ENCODE measurements at places on chromosomes 5 and 9.

GRCh38 chr5:34831303-34831702 is 7.7 kb upstream of the TTC23L start:
- DNase-seq = no peak

DNA sequence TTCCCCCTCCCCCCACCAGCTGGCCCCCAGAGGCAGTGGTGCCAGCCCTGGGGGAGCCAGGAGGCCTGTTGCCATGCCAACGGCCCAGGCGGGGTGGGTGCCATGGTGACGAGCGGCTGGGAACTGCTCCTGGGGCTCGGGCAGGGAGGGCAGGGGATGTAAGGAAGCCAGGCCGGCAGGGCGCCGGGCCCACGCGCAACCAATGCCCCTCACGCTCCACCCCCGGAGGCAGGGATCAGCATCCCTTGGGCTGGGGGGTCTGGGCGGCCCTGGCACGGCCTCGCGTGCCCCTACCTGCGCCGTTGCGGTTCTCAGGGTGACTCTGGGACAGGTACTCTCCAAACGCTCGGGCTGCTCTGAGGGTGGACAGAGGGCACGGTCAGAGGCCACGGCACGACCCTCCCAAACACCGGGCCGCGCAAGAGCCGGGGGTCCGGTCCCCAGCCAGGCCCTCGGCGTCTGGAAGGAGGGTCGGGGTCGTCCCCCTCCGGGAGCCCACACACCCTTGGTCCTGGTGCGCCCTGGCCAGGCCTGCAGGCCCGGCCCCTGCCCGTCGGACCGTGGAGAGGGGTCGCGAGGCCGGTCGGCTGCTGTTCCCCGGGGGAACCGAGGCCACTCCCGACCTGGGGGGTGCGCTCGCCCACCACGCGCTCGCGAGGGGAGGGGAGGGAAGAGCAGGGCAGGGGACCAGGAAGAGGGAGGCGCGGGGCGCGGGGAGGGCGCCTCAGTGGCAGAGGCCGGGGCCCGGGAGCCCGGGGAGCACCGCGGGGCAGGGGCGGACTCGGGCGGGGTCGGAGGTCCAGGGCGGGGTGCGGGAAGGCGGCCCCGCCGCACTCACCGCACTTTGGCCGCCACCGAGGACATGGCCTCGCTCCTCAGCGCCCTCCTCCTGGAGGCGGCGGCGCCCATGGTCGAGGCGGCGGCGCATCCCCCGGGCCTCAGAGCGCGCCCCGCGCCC is 661 bp downstream of the NSMF start:
- DNase-seq = no peak

DNA sequence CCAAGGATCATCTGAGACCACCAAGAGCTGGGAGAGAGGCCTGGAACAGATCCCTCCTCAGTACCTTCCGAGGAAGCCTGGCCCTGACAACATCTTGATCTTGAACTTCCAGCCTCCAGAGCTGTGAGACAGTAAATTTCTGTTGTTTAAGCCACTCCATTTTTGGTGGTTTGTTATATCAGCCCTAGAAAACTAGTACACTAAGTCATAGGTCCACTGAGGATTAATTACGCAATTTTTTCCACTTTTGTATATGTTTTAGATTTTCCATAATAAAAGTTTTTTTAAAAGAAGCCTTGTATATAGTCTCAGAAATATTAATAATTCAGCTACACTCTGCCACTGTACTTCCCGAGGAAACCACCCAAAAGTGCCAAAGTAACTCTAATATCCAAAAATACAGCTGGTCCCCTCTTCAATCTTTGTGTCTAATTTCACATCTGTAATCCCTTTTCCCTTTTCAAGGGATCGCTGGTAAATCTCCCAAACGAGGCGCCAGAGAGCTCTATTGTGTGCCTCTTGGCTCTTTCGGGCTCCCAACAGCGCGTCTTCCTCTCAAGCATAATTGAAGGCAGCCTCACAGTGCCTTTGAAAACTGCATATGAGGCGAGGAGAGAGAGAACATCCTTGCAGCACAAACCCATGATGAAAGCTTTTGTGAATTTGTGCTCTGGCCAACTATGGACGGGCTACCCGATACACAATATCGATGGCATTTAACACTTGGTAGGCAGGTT is 32.7 kb downstream of the PRUNE2 start:
- DNase-seq = no peak

GRCh38 chr9:111016426-111017045 is 21.7 kb downstream of the LPAR1 start:
- no peak for DNase-seq

- DNase-seq = no peak
Measured at GRCh38 chr5:14948383-14948782, 76.8 kb upstream of the ANKH start.

DNA sequence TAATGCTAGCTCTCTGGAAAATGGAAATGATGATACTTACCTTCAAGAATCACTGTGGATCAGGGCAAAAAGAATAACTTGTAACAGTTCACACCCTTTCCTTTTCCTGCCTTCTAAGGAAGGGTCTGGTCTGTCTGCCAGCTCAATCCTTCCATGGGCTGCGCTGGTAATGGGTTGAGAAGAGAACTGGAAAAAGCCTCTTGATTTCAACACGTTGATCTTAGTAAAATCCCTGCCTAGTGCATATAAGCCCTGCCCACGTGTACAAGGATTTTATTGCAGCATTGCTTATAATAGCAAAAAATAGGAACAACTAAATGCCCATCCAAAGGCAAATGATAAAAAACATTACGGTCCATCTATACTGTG is 20.5 kb downstream of the C1QTNF2 start:
- DNase-seq = no peak

DNA sequence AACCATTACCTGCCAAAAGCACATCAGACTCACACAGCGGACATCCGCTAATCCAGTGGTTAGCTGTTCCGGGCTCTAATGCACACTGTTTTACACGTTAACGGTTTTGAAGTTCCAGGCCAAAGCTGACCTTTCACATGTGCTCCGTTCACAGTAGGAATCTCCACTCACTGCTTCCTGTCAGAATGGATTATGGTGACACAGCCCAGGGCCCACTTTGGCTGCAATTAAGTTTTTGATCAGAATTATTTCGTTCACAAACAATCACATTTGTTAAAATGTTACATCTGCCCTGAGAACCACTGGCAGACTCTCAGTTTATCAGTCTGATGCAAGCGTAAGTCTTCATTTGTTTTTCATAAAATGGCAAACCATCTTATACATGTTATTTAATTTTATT is 30.2 kb upstream of the CATSPER3 start:
- no peak for DNase-seq

GRCh38 chr9:109230277-109230676 is 63.2 kb upstream of the FRRS1L start:
- no peak for DNase-seq

DNA sequence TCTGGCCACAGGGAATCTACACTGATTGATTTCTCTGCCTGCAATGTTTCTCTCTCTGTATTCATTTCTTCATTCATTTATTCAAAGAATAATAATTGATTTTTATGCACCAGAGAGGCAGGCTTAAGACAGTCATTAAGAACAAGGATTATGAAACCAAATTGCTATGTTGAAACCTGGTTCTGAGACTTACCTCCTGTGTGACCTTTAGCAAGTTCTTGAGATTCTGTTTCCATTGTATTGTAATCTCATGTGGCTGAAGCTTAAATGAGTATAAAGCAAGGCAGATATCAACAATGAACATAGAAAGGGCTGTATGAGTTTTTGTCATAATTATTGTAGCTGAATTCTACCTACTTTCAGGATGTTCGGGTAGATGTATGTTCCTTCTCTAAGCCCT is 129.6 kb upstream of the GRIA1 start:
- no peak for DNase-seq

GRCh38 chr5:54882841-54883240 is 102.6 kb downstream of the ESM1 start:
- no peak for DNase-seq

GRCh38 chr5:139709582-139710318 is 61.6 kb downstream of the CXXC5 start:
- DNase-seq = no peak

- DNase-seq = peak; percentile 52
Measured at GRCh38 chr5:154811653-154812465, 38.5 kb downstream of the FAXDC2 start.

DNA sequence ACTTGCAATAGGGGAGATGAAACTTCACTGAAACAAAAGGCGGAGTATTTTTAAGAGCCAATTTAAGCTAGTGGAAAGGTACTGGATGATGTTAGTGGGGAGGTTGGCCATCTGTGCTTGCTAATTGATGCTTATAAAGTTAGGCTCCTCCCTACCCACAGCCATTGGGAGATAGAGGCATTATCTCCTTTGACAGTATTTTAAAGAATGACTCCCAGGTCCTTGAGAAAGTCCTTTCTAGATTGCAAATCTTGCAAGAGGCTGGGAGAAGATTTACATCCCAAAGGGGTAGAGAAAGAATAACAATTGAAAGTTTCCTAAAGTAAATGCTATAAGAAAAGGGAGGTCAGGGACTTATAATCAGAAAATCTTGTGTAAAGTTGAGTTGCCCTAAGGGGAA is 282.6 kb downstream of the BRINP1 start:
- DNase-seq = no peak

DNA sequence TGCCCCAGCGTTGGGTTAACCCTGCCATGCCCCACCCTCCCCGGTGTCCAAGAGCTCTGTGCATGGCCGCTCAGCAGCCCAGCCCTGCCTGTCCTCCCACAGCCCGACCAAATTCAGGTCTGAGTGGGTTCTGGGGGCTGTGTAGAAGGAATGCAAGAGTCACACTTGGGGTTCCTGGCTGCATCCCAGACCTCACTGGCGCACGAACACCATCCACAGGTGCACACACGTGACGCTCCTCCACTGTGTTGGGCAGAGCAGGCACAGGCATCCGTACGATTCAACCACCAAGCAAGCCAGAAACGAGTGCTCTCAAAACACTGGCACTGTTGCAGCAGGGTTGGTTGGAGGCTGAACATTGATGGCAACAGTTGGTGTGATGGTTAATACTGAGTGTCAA is 93.9 kb downstream of the OLFM1 start:
- no peak for DNase-seq

- DNase-seq = no peak
Measured at GRCh38 chr5:139014726-139015125, 139.6 kb upstream of the LRRTM2 start.

DNA sequence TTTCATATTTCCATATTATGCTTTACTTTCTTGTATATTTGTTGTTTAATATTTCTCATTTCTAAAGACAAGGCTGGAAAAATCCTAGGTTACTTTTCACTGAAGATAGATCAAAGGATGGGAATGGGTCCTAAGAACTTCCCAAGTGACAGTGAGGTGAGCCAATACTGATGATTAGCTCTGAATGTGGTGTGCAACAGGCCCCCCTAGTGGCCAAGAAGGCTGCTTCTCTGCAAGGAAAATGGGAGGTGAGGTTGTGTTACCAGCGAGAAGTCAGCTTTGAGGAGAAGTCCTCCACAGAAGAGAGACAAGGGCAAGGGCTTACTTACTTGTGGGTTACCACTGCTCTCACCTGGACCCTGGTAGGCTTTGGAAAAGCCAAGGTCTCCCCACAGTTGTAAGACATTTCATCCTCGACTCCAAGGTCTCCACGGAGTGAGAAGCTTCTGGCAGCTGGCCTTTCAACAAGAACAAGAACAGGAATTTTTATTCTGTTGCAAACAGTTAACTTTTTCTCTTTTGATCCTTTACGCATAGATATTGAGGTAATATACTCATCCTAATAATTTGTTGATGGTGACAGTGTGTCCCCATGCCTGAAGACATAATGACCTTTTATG is 69.9 kb downstream of the MAMDC2 start:
- DNase-seq = no peak

- DNase-seq = no peak
Measured at GRCh38 chr9:137564817-137565411, 13.2 kb downstream of the MRPL41 start.

GRCh38 chr5:39691993-39692392 is 267.2 kb upstream of the DAB2 start:
- no peak for DNase-seq

- DNase-seq = no peak
Measured at GRCh38 chr5:176560364-176560763, 11.2 kb downstream of the CDHR2 start.

DNA sequence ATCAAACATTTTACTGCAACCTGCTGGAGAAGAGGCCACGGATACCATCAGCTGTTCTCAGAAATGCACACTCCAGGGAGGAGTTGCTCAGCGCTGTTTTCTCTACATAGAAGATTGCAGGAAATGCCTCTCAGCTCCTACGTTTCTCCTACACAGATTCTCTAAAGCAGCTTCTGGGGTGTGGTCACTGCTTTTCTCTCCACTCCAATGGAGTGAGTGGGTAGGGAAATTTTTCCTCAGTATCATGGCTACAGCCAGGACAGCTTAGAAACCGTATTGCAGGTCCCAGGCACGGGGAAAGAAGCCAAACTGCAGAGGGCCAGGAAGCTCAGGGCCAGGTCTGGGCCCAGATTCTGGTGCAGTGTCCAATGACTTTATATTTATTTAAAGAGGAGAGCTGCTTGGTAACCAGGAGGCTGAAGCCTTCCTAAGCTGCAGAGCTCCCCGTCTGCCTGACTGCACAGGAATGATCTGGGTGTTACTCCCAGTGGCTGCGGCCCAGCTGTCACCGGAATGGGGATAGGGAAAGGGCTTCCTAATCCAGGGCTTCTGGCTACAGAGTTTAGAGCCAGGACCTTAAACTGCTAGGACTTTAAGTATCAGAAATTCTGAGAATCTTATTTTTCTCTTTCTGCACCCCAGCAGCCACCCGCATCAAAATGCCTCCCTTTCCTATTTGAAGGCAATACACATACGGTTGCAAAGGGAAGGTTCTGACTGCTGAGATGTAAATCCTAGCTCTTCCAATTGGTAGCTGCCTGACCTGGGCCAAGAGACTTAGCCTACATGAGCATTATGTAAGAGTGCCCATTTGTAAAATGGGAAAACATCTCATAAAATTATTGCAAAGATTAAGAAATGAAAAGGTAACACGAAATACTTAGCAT is 1.4 kb upstream of the SPTAN1 start:
- no peak for DNase-seq
